ENCODE measurements at places on chromosomes 1 and 21.

DNA sequence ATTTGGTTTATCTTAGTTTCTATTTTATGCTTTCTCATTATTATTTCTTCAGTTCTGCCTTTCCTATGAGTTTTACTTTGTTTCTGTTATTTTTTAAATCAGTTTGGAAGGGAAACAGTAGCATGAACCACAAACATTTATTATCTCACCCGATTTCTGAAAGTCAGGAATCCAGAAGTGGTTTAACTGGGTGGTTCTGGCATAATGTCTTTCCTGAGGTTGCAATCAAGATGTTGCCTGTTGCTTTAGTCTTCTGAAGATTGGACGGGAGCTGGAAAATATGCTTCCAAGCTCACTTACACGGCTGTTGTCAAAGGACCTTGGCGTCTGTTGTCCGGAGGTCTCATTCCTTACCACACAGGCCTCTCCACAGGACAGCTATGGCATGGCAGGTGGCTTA, 50.4 kb downstream of the SNRPE start:
- DNase-seq = no peak

DNA sequence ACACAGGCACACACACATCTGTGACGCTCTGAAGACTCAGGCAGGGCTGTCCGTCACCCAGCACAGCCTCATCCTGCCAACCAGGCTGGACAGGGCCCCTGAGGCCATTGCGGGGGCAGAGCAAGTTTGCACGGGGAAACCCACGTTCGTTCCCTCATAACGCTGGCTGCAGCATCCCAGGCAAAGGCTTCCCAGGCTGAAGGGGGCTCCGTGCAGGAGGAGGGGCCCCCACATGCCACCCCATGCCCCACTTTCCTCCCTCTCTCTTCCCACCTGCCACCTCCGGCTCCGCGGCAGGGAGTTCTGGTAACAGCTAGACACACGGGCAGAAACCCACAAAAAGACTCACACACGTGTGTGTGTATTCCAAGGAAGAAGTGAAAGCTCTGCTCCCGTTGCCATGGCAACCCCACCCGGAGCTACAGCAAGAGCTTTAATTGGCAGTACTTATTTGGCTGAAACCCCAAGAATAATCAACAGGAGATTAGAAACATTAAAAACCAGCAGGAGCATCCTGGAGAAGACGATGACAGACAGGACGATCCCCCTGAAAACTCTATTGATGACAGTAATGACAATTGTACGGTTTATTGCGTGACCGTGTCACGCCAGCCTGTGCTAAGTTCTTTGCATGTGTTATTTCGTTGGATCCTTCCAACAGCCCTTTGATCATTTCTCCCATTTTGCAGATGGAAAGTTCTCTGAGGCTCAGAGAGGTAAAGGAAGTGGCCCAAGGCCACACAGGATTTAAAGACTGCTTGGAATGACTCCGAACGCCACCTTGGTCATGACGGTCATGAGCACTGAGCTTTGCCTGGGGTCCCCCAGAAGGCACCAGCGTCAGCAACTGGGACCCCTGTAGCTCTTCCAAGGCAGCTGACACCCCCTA, 247.1 kb downstream of the NPHP4 start:
- no peak for DNase-seq

DNA sequence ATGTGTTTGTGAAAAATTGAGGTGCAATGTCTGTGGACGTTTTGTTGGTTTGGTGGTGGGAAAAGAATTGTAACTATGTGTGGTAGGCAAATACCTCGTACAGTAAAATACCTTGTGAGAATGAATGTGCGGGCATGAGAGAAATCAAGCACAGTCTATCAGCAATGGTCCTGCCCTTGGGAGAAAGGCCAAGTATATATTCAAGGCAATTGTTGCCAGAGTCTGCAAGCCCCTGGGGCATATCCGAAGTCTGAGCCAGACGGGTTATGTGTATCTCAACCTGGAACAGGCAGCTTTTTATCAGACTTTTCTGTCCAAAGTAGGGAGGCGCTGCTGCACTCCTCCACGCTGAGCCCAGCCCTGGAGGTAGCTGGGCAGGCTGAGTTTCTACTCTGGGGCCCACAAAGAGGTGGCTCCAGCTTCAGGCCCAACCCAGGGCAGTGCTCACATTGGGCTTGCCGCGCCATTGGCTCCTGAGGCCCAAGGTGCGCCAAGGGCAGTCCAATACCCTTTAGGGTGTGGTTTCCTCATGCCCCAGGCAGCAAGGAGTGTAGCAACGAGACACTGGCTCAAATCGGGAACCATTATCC, 9.4 kb upstream of the GNL2 start:
- DNase-seq = no peak

GRCh38 chr1:223074445-223075300, 68.4 kb downstream of the TLR5 start:
- no peak for DNase-seq

DNA sequence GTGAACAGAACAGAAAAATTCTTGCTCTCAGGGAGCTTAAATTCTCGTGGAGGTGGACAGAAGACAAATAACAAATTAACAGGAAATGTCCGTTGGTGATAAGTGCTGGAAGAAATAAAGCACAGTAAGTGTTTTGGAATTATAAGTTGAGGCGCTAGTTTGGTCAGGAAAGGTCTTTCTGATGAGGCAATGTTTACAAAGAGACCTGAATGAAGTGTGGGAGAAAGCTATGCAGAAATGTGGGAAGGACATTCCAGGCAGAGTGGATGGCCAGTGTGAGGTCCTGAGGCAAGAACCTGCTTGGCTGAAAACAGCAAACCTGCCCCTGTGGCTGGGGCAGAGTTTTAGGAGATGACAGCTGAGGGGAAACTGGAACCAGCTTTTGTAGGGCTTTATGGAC, 23.3 kb downstream of the NGF start:
- no peak for DNase-seq

DNA sequence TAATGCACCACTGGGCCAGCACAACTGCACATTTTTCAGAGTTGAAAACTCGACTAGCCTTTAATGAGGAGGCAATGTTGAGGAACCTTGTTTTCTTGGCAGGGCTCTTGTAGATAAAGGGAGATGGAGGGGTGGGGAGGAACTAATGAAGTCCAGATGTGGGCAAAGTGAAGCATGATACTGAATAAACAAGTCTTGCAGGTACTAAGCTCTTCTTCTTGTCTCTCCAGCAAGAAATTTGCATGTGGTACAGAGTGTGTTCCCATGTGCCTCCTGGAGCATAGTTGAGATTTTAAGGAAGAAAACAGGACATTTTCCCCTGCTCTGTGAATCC, 47.0 kb downstream of the PLPP3 start:
- DNase-seq = no peak

DNA sequence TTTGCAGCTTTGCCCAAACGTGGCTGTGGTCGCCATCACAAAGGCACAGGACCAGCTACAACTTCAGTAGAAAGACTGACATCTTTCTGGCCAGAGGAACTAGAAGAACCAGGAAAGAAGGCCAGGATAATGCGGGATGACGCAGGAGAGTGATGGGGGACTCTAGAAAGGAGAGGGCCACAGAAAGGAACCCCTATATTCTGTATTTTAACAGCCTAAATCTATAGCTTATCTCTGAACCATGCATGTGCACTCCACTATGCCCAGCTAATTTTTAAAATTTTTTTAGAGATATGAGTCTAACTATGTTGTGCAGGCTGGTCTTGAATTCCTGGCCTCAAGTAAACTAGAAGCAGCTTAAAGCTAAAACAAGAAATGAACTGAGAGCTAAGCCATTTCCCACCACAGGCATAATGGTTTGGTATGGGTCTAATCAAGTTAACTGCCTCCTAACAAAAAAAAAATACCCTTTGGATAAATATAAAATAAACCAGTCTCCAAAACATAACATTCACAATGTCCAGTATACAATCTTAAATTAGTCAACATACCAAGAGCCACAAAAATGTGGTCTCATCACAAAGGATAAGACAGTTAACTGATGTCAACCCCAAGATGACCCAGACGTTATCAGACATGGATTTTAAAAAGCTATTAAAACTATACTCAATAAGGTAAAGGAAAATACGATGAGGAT, 18.0 kb downstream of the LTN1 start:
- no peak for DNase-seq

DNA sequence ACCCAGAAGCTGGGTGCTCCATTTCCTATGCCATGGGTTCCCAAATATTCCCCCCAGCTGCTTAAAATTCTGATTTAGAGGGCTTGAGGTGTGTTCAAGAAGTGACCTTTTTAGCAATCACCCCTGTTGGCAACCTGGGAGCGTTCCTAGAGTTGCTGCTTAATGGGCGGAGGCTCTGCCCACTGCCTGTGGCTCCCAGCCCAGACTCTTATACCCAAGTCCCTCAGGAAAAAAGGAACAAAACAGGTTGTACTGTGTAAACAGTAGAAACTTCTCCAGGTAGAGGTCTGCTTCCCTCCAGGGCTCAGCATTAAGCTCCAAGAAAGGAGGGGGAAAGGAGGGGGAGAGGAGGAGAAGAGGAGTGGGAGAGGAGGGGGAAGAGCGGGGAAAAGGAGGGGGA, 14.6 kb upstream of the TENT5C start:
- DNase-seq = no peak

GRCh38 chr1:44701141-44701573, 26.6 kb downstream of the ARMH1 start:
- no peak for DNase-seq

GRCh38 chr1:177490036-177490639, 319.4 kb downstream of the BRINP2 start:
- no peak for DNase-seq

DNA sequence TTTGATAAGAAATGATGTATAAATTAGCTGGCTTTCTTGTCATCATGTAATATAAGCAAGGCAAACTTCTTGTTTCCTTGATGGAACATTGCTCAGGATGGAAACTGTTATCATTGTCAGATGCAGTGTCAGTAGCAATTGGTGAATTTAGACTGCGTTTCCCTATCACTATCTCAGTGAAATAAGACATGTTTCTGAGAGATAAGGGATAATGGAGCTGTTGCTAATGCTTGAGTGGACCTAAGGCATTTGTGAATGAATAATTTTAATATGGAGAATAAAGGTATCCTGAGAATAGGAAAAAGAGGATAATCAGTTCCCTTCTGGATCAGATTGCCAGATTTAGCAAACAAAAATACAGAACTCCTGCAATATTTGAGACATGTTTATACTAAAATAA, 160.9 kb downstream of the HLX start:
- no peak for DNase-seq

Measured in stimulated activated CD8-positive, alpha-beta memory T cell treated with anti-CD3 and anti-CD28 coated beads, Interleukin-4, amount 100 ng/mL, for 1 hour (primary cell).